Fibroblast of skin of left quadriceps (primary cell): ENCODE measurements at places on chromosomes 4 and X.
A peak's percentile ranks its signal among the peaks of the same experiment; 100 is the strongest.

DNA sequence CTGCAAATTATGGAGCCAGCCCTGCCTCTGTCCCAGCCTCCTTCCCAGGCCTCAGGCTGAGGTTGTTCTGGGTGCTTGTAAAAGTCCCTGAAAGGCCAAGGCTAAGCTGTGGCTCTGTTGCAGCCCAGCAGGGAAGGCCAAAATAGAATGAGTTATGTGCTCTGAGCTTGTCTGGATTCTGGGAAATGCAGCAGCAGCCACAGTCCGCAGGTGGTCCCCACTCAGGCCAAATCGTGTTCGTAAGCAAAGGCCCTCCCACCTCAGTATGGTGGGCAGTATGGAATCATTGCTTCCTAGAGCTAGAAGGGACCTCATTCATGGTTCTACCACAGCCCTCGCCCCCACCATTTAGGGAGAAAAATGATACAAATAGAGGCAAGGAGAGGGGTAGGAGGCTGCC lies 4.7 kb upstream of the TCEAL1 start:
- DNase-seq: no peak

GRCh38 chrX:118780509-118780908 lies 43.1 kb upstream of the ZCCHC12 start:
- DNase-seq: no peak

- DNase-seq: no peak
Measured at GRCh38 chrX:29299684-29300083, 712.4 kb downstream of the IL1RAPL1 start.

DNA sequence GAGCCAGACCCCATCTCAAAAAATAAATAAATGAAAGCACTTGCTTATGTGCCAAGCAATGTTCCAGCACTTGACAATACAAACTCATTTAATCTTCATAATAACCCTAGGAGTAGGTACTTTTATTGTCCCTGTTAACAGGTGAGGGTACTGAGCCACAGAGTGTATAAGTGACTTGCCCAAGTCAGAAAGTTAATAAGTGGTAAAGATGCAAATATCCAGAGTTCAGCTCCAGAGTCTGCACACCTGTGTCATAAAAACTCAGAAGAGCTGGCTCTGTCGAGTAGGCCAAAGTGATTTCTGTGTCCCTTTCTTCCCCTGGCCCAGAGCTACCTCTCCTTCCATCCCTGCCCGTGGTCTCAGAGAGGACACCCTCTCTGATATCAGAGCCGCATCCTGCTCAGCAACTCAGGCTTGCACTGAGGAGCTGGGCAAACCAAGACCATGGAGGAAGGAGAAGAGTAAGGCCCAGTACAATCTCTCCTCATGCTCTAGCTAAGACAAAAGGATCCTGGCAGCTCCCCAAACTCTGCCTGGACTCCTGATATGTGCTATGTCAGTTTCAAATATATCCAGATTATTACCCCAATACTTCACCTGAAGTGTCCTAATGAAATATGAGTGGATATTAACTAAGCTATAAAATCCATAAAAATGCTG lies 136.3 kb downstream of the HS6ST2 start:
- no peak for DNase-seq

DNA sequence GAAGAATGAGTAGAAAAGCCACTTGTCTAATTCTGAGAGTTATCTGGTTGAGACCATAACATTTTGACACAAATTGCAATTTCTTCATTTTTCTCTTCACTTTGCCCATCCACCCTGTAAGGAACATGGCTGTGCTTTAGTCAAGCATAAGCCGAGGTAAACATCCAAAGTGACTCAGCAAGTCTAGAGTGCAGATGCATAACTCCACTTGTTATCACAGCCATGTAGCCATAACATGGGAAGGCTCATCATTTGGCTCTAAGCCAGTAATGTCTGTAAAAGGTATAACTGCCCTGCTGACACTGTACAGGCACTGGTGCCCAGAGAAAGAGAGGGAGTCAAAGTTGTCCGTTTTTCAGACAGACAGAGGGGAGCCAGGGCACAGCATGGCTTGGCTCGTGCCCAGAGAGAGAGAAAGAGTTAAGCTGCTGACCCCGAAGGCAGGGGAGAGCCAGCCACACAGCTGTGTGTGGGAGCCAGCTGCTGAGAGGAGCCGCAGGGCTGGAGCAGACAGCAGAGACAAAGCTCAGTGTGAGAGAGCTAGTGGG lies 76.9 kb upstream of the EXOC1L start:
- no peak for DNase-seq

- peak; percentile 20 for DNase-seq
Measured at GRCh38 chr4:166527500-166527899, 654.5 kb downstream of the TLL1 start.

GRCh38 chr4:140116442-140117104 lies 37.4 kb downstream of the MAML3 start:
- no peak for DNase-seq

DNA sequence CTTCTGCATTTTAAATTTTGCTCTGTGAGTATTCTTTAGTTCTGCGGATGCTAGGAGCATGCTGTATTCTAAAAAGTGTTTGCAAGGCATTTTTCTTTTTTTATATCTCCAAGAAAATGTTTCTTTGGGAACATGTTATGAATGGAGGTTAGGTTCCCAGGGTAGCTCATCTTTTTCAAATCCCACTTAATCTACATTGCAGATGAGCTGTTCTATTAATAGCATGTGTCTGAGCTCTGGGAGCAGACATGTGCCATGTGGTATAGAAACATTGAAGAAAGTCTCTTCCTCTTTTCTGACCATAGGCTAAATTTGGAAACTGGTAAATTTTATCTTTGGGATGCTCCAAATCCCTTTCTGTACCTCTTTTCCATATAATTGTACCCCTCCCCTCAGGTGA lies 23.2 kb downstream of the DIAPH2 start:
- DNase-seq: no peak

GRCh38 chrX:20218836-20219505 lies 47.7 kb downstream of the RPS6KA3 start:
- no peak for DNase-seq

- no peak for DNase-seq
Measured at GRCh38 chrX:151702741-151703340, 7.6 kb downstream of the PRRG3 start.

DNA sequence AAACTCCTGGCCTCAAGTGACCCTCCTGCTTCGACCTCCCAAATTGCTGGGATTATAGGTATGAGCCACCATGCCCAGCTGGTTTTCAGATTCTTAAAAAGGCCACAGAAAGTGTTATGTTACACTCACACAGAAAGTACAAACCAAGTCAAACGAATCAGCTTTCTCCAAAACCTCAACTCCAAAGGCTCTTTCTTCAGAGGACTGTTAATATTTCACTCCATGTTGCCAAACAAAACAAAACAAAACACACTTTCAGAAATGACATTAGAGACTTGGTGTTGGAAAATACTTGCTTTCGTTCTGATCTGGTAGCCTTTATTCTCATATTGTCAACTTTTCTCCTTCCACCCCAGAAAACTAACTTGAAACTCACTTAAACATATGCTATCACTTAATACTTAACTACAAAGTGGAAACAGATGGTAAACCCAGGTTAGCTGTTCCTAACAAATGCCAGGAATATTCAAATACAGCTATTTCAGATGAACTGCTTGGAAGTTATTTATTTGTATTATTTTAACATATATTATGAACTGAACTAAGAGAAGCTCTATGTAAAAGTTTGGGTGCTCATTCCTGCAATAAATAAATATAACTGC lies 34.7 kb downstream of the RLIM start:
- peak; percentile 20 for DNase-seq

DNA sequence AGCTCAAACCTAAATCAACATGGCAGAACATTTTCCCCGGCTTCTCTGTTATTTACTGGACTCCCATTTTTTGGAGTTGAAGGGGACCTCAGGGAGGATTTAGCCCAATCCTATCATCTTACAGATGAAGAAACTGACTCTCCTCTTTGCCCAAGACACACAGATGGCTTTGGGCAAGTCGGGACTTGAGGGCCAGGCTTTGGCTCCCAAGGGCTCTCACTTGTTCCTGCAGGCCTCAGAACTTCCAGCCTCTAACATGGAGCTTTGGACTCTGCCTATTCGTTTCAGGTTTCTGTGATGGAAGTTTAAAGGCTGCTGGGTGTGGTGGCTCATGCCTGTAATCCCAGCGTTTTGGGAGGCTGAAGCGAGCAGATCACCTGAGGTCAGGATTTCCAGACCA lies 59.5 kb downstream of the RHOH start:
- no peak for DNase-seq

DNA sequence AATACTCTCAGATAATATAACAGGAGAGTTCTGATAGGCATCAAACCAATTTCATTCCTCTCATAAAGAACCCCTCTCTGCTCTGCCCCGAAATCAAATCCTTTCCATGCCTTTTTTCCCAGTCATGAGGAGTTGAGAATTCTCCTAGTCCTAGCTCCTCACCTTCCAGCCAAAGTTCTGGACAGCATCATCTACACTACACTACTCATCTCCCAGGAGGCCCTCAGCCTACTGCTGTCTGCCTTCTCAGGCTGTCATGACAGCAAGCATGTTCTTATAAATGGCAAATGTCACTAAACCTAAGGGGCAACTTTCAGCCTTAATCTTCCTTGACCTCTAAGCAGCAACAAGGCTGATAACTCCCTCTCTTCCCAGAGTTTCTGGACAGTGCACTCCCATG lies 26.6 kb downstream of the MAPK10 start:
- DNase-seq: no peak

GRCh38 chr4:22668301-22668700 lies 24.4 kb upstream of the GBA3 start:
- DNase-seq: peak; percentile 59

- DNase-seq: no peak
Measured at GRCh38 chr4:89316211-89316610, 8.6 kb upstream of the GPRIN3 start.

DNA sequence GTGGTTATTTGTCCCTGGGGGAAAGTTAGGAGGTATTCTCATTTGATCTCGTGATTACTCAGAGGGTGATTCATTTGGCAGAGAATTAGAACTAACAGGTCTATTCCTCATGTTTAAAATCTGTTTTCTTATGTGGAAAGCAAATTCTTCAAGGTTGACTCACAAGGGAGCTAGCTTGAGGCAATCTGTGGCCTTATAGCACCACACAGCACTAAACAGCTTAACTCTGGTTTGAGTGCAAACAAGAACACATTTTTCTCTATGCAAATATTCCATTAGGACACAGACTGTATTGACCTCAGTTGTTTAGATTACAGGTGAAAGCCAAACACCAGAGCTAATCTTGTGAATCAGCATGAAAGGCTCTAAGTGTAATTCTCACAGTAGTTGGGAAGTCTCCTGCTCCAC lies 694.4 kb upstream of the POU3F4 start:
- no peak for DNase-seq

DNA sequence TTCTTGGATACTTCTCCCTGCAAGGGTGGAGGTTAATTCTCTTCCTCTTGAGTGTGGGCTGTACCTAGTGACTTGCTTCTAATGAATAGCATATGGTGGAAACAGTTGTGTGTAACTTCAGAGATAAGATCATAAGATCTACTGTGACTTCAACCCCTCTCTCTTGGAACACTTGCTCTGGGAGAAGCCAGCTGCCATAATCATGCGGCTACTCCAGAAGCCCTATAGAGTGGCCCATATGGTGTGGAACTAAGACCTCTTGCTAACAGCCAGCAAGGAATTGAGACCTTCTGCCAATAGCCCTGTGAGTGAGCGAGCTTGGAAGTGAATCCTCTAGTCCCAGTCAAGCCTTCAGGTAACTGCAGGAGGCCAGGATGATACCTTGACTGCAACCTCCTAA lies 81.1 kb downstream of the RBMX2 start:
- DNase-seq: no peak

DNA sequence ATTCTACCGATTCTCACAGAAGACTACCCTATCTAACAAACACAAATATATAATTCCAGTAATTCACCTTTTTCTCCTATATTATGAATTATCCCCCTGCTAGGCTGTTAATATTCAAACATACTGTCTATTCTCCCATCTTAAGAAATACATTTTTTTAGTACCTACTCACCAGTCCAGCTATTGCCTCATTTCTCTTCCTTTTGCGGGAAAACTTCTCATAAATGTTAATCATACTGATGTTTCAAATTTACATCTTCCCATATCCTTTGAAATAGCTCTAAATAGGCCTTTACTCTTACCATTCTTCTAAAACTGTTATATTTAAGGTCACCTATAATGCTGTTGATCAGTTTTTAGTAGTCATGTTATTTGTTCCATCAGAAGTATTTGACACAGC lies 759.1 kb upstream of the SLIT2 start:
- DNase-seq: peak; percentile 20

GRCh38 chr4:120156120-120156718 lies 89.6 kb upstream of the MAD2L1 start:
- peak; percentile 41 for DNase-seq

- DNase-seq: no peak
Measured at GRCh38 chr4:135191596-135191995, 990.0 kb upstream of the PABPC4L start.

- no peak for DNase-seq
Measured at GRCh38 chr4:158527516-158527915, 5.8 kb downstream of the RXFP1 start.

- DNase-seq: no peak
Measured at GRCh38 chrX:12301288-12301687, 163.0 kb downstream of the FRMPD4 start.

- DNase-seq: no peak
Measured at GRCh38 chrX:43005561-43005960, 227.6 kb upstream of the PPP1R2C start.

DNA sequence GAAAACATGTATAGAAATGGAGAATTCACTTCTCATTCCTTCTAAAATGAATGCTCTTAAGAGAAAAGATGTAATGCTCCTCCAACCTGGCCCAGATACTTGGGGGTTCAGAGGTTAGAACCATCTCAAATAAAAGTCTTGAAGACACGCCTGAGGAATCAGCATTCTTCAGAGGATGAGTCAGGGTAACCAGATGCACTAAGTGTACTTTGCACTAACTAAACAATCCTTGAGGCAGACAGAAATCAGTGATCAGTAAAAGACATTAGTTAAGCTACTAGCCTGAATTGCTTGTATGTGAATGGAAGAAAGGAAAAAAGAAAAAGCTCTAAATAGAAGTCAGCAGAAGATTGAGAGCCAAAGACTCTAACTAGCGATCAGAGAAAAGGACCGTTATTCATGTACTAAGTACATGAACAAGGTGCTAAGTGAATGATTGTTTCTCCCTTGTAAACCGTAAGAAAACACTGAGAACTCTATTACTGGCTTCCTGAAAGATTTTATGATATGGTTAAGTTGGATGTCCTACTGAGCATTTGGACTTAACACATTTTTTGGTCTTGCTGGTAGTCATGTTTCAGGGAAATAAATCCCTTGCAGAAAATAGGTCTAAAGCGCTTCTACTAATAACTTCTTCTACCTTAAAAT lies 738.3 kb downstream of the STPG2 start:
- DNase-seq: no peak

DNA sequence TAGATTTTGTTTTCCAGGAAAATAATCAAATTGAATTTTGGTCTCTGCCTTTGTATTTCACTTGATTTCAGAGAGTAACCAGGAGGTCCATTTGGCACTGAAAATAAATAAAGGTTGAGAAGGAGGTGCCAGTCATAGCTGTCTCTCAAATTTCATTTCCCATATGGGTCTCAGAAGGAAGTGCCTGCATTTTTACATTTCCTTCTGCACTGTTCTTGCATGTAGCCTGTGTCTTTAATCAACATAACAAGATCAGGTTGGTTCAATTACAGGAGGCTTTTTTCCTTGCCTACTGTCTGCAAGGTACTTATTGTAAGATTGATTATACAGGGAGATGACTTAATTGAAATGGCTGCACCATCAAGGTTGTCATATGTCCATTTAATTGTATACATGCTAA lies 15.7 kb downstream of the LRRC66 start:
- DNase-seq: no peak
